ENCODE measurements at places on chromosomes 16 and 17. TPM values are rescaled to one million over a fixed set of nuclear protein-coding genes. Genes with fewer than 3 reads are reported as not detected.

DNA sequence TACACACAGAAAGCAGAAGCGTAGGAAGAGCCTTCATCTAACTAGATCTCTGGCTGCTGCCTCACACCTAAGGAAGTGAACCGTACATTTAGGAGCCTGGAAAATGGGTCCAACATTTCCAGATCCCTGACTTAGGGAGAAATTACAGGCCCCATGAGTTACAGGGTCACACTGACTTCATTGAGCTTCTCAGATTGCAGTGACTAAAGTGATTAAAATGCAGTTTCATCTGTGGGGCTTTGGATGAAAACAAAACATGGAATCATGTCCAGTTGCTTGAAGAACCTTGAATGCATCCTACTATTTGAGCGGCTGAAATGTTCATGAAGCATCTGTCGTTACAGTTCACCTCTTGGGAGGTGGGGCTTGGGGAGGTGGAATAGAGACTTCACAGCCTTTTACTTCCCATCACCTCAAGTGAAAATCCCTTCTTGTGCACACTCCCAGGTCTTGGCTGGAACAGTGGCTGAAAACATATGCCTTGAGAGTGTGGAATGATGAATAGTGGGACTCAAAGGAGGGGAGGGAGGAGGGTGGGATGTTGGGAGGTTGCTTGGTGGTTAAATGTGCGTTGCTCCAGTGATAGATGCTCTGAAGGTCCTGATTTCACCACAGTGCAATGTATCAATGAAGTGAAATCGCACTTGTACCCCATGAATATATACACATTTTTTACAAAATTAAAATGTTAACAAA is 19.7 kb downstream of the TEKT3 start:
- no peaks in the 10 kb centered on the region for H3K36me3 ChIP-seq
- H3K27ac ChIP-seq = no peak overlapping the region
- no peak for DNase-seq
- H3K4me3 ChIP-seq = no peak overlapping the region
- no peaks in the 10 kb centered on the region for H3K27me3 ChIP-seq

GRCh38 chr17:40021451-40021971 is 6.3 kb downstream of the CSF3 start:
- H3K27ac ChIP-seq = peak overlapping the region; percentile 53
- H3K36me3 ChIP-seq = peaks cover 29% of the 10 kb centered on the region
- H3K4me3 ChIP-seq = no peak overlapping the region
- H3K4me1 ChIP-seq = peaks cover 24% of the 10 kb centered on the region
- no peak for DNase-seq
- no peaks in the 10 kb centered on the region for H3K27me3 ChIP-seq

DNA sequence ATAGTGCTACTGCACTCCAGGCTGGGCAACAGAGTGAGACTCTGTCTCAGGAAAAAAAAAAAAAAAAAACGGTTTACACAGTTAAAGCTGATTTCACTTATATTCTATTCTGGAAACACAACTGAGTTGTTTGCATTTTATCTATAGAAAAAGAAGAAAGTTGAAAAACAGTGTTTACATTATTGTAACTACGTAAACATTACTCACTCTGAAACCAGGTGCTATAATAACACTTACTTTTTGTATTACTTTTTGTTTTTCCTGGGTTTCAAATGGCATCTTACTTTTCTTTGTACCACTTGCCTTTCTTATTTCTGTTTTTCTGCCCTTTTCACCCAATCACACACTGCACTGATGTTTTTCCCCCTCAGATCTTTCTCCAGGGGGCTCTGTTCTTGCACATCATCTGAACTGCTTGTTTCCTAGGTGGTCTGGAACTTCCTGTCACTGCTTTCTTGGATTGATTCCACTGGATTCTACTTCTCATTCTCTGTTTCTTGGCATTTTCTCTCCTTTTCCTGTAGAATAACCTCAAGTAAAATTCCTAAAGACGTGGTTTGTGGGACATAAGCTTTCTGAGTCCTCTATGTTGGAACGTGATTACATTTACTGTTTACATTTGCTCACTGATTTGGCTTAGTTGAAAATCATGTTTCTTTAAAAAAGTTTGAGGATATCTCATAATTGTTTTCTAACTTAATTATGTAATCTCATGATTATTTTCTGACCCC is 142.1 kb downstream of the HS3ST3B1 start:
- H3K27me3 ChIP-seq = peaks cover 2% of the 10 kb centered on the region
- H3K4me3 ChIP-seq = no peak overlapping the region
- DNase-seq = no peak
- peaks cover 3% of the 10 kb centered on the region for H3K36me3 ChIP-seq

DNA sequence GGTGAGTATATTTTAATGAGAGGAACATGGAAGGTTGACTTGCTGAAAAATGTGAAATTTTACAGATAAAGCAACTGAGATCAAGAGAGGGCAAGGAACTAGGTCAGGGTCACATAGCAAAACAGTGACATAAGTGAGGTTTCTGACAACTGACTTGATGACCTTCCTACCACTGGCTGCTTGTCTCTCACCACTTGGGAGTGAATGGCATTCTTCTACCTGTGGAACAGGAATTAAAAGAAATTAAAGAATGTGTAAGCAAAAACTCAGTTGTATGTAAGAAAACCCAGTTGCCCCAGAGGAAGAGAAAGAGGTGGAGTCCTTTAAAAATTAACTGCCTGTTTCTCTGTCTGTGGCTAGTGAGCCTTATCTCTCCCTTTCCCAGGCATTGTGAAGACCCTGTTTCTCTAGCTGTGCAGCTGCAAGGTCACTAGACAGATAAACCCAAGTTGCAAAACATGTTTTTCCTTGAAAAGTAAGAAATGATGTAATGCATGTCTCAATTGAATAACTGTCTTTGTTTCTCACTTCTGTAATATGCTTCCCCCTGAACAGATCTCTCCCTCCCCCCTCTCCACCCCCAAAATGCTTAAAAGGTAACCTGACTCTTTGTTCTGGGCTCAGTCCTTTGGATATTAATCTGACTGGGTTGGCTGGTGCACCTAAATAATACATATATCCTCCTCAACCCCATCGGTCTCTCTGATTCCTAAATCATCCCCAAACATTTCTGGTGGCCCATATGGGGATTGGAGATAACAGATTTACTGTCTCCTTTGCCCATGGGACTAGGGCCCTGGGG is 23.4 kb downstream of the ACSM1 start:
- peaks cover 8% of the 10 kb centered on the region for H3K27me3 ChIP-seq
- H3K4me3 ChIP-seq = peak overlapping the region; percentile 53
- H3K27ac ChIP-seq = no peak overlapping the region
- peaks cover 45% of the 10 kb centered on the region for H3K4me1 ChIP-seq
- H3K36me3 ChIP-seq = no peaks in the 10 kb centered on the region

GRCh38 chr17:42141382-42141781 is 13.4 kb downstream of the RAB5C start:
- DNase-seq = no peak
- H3K4me3 ChIP-seq = no peak overlapping the region
- H3K27ac ChIP-seq = peak overlapping the region; percentile 45
- no peaks in the 10 kb centered on the region for H3K27me3 ChIP-seq

DNA sequence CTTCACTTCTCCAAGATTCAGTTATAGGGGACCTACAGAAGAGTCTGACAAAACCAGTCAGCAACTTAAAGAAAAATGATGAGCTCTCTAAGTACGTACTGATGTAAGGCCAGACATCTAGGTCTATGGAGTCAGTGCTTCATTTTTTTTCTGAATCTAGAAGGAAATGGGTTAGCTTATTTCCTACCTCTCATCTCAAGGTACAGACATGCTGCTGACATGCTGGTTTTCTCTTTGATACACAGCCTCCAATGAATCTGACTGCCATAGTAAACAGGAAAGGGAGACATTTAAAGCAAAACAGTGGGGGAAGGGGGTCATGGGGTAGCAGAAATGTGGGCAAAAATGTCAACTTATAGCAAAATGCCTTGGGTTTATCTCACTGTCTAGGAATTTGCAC is 16.4 kb downstream of the CDR2 start:
- peaks cover 44% of the 10 kb centered on the region for H3K4me1 ChIP-seq
- H3K4me3 ChIP-seq = no peak overlapping the region
- peaks cover 17% of the 10 kb centered on the region for H3K36me3 ChIP-seq
- no peak for DNase-seq
- peak overlapping the region; percentile 95 for H3K27ac ChIP-seq
- H3K27me3 ChIP-seq = no peaks in the 10 kb centered on the region

DNA sequence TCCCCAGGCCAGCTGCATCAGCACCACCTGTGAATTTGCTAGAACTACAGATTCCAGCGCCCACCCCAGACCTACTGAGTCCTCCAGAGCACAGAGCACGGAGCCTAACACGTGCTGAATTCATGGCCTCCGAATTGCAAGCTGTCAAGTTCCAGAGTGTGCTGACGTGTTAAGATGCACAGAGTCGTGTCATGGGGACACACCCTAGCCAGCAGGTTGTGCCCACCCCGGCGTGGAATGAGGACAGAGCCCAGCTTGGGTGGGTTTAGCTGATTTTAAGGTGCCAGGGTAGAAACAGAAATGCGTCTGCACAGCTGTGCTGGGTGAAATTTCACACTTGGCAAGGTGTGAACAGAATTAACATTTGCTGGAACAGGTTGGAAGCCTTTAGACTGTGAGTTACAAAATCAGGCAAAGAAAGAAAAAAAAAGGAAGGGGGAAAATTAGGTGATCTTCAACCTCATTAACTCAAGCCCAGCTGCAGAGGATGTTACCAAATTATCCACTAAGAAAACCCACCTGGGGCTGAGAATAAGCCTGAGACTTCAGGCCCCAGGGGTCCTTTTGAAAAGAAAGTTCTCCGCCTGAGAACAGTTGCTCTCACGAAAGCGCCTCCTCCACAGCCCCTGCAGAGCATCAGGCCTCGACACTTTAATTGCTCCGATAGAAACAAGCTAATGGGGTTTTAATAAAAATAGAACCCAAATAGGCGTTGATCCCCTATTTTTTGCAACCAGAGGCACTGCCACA is 27.1 kb downstream of the GINS3 start:
- H3K4me3 ChIP-seq = no peak overlapping the region
- H3K27me3 ChIP-seq = peaks cover 3% of the 10 kb centered on the region
- no peaks in the 10 kb centered on the region for H3K36me3 ChIP-seq
- peaks cover 25% of the 10 kb centered on the region for H3K4me1 ChIP-seq
- no peak overlapping the region for H3K27ac ChIP-seq

DNA sequence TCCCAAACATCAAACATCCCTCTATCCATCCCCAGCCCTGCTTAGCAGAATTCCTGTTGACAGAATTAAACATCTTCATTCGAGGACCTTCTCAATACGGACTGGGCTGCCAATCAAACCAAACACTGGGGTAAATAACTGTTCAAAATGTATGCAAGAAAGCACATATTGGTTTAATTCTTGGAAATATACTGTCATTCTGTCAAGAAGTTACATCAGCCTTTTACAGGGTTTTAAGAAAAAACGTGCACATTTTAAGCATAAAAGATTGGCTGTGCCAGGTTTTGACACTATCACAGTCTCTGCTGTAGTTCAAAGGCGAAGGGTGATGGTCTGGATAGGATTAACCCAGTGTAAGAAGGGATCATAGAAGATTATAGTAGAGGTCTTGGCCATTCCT is 25.1 kb upstream of the CCNF start:
- no peak overlapping the region for H3K4me3 ChIP-seq
- DNase-seq = no peak
- H3K27me3 ChIP-seq = peaks cover 3% of the 10 kb centered on the region
- H3K4me1 ChIP-seq = no peaks in the 10 kb centered on the region
- H3K27ac ChIP-seq = no peak overlapping the region

DNA sequence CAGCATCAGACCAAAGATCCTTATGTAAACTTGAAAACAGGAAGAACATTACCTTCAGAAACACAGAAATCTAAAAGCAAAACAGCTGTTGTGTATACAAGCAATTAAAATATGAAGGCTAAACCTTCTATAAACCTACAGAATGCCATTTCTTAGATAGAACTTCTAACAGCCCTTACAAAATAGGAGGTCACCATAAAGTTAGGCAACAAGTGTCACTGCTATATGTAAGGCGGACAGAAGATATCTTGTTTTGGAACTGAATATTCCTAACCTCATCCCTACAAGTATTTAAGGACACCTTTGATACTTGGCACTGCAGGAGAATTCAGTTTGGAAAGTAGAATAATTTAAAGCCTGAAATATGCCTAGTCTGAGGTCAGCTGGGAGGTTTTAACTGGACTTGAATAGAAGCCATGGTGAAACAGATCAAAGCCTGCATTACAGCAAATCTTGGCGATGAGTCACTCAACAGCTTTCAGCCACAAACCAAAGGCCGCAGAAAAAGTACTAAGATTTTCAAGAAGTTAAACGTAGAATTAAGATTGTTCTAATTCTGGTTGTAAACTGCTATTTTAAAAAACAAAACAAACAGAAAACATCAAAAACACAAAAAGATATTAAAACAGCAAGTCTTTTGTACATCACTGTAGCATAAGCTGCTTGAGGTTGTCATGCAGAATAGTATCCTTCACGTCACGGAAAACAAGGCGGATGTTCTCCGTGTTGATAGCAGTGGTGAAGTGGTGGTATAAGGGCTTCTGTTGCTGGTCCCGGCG is 42.7 kb downstream of the GNA13 start:
- H3K4me3 ChIP-seq = no peak overlapping the region
- no peak for DNase-seq
- H3K27me3 ChIP-seq = no peaks in the 10 kb centered on the region
- peaks cover 12% of the 10 kb centered on the region for H3K4me1 ChIP-seq
- no peak overlapping the region for H3K27ac ChIP-seq
- H3K36me3 ChIP-seq = peaks cover 32% of the 10 kb centered on the region

GRCh38 chr17:15884731-15885130 is 60.2 kb upstream of the ADORA2B start:
- no peaks in the 10 kb centered on the region for H3K36me3 ChIP-seq
- no peak overlapping the region for H3K27ac ChIP-seq
- H3K4me1 ChIP-seq = peaks cover 8% of the 10 kb centered on the region
- H3K4me3 ChIP-seq = no peak overlapping the region

- no peak overlapping the region for H3K4me3 ChIP-seq
- H3K27me3 ChIP-seq = no peaks in the 10 kb centered on the region
- 0 out of 2 replicates have a peak, but pooled peaks cover 4% of the 10 kb centered on the region for H3K36me3 ChIP-seq
- peaks cover 12% of the 10 kb centered on the region for H3K4me1 ChIP-seq
- DNase-seq = no peak
Measured at GRCh38 chr17:70270554-70270953, 101.2 kb downstream of the KCNJ2 start.

GRCh38 chr17:66775271-66775670 is 59.6 kb upstream of the CACNG5 start:
- no peaks in the 10 kb centered on the region for H3K27me3 ChIP-seq
- H3K27ac ChIP-seq = peak overlapping the region; percentile 100

DNA sequence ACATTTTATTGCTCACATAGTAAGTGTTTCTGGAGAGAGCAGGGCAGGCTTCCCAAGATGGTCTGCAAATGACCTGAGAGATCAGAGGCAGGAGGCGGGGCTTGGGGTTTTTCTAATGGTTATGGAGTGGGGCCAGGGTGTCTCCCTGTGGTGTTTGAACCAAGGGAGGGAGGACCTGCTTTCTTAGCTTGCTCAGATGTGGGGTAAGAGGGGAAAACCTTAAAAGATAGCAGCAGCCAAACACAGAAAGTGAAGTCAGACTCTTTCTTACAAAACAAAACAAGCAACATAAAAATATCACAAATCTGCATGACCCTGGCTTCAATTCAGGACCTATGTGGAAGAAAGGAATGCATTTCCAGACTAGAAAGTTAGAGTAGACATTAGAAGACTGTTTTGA is 22.9 kb upstream of the DNAJA2 start:
- H3K27me3 ChIP-seq = no peaks in the 10 kb centered on the region
- H3K27ac ChIP-seq = no peak overlapping the region
- H3K36me3 ChIP-seq = peaks cover 8% of the 10 kb centered on the region
- H3K4me1 ChIP-seq = peaks cover 7% of the 10 kb centered on the region
- no peak overlapping the region for H3K4me3 ChIP-seq

TBC1D3H gene
- not detected for total RNA-seq

SLC47A1 gene
- total RNA-seq = 3.3 TPM

CSH2 gene
- not detected for total RNA-seq

MEOX1 gene
- not detected for total RNA-seq

ANKRD40 gene
- 45.3 TPM for total RNA-seq

SERPINF2 gene
- 1.6 TPM for total RNA-seq

RABEP2 gene
- 22.6 TPM for total RNA-seq

EPX gene
- not detected for total RNA-seq

DPEP2 gene
- not detected for total RNA-seq

HOXB4 gene
- total RNA-seq = not detected

SRL gene
- 0.11 TPM for total RNA-seq

KRTAP2-4 gene
- total RNA-seq = not detected

ACAP1 gene
- 60.6 TPM for total RNA-seq
